ENCODE measurements at places on chromosomes 5 and 9. TPM values are rescaled to one million over a fixed set of nuclear protein-coding genes. Genes with fewer than 3 reads are reported as not detected.
A peak's percentile ranks its signal among the peaks of the same experiment; 100 is the strongest.

DNA sequence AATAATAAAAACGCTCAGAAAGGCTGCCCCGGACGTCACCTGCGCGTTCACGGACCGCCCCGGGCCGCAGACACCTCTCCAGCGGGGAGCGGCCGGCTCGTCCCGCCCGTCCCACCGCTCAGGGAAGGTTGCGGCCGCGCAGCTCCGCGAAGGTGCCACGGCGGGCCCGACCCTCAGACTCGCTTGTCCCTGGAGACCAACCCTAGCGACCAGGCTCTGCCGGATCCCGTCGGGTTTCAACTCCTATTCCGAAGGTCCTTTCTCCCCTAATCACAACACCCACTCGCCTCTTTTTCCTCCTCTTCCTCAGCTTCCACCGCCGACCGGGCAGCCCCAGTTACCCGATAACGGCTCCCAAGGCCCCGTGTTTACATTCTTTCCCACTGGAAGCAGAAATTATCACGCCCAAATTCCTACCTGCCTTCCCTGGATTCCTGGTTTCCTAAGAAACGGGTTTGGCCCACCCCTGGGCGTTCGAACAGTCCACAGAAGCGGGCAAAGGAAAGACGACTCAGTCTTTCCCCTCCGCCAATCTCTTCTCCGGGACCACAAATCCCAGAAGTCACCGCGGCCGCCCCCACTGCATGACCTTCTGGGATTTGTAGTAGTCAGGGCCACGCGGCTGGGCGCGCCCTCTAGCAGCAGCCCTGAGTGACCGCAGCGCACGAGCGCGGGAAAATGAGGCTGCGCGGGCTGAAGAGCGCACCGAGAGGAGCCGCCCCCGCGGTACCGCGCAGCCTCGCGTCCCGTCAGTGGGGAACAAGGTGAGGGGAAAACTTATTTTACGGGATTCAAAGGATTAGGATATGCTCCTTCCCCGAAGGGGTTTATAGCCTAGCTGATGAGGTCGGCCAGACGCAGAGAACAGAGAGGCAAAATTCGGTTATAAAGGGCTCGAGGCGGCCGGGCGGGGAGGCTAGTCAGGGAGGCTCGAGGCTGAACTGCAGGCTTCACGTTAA lies at the start of gene TTC33:
Gene TTC33 (minus strand): TSS at position 555 of the 959 bp plus-strand sequence. CDS start 8,943 bp downstream, outside the sequence.
- peak; percentile 90 for DNase-seq

DNA sequence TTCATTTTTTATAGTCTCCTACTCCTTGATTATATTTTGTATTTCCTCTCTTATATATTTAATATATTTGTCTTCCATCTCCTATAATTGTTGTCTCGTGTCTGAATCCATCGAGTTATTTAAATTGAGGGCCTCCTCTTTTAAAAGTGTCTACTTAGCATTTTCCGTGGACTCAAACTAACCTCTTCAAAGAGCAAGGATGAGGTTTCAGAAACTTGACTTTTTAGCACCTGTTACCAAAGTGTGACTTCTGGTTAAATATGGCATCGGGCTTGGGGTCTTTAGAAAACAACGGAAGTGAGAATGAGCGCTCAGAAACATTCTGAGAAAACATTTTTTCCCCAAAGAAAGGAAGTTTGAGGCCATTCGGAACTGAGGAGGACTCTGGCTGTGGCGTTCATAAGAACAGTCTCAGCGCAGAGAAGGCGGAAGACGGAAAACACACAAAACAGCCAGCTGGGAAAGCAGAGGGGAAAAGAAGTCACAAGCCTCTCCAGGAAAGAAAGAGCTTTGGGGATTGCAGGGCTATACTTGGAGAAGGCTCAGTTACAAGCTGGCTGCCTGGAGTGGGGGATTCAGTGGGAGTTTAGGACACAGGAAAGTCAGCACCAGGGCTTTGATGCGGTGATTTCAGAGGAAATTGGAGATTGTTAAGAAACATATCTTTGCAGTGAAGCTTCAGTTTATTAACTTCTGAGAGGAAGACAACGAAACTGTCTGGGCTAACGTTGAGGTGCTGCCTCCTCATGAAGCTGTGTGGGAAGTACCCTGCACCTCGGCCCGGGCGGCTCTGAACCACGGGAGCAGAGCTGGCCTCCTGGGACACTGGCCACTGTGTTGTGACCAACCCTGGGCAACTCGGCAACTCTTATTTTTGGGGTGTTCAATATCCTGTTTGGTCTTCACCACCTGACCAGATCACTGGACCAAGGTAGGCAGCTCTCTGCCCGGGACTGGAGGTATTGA lies 25.1 kb upstream of the IRX2 start:
- DNase-seq: no peak

DNA sequence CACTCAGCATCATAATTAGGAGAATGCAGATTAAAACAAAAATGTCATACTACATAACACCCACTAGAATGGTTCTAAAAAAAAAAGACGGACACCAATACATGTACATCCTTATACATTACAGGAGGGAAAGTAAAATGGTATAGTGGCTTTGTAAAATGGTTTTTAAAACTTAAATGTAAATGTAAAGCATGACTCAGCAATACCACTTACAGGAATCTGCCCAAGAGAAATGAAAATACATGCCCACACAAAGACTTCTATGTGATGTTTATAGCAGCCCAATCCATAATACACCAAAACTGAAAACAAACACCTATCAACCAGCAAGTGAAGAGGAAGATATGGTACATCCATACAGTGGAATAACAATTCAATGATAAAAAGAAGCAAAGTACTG lies 939.1 kb upstream of the ACO1 start:
- no peak for DNase-seq

DNA sequence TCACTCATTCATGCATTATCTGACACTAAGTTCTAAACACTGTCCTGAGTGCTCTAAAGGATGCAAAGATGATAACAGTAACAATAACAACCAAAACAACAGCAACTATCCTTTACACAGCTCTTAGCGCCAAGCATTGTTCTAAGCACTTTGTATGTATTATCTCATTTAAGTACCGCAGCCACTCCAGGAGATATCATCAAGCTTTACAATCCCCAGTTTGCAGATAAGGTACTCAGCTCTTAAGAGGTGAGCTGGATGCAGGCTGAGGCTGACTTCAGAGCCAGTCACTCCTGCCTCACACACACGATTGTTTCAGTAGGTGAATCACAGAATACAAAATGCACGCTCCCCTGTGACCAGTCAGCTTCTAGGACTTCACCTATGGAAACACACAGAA lies 141.8 kb downstream of the PAX5 start:
- no peak for DNase-seq

DNA sequence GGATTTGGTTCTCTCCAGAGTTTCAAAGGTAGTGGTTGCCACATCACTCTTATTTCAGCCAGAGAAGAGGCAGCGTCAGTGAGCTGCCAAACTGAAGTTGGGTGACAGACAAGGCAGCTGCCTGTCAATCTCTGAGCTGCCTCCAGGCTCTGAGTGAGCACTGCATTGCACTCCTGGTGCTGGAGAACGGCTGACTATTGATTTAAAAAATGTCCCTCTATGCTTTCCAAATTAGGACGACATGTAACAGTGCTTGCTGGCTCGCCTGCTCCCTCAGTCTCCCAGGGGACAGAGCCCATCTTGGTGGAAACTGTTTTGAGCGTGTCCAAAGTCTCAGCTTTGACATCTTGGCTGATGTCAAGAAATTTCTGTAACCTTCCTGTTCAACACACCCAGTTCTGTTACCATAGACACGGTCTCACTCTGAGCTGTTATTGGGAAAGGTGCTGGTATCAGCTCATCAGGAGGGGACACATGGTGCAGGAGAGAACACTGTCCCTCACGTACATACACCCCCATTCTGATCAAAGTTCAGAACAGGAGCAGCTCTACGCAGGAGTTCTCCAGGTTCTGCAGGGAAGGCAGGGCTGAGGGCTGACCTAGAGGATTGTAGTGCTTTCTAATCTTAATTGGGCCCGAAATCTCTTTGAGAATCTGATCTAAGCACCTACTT lies 15.7 kb downstream of the PCDH12 start:
- DNase-seq: no peak

DNA sequence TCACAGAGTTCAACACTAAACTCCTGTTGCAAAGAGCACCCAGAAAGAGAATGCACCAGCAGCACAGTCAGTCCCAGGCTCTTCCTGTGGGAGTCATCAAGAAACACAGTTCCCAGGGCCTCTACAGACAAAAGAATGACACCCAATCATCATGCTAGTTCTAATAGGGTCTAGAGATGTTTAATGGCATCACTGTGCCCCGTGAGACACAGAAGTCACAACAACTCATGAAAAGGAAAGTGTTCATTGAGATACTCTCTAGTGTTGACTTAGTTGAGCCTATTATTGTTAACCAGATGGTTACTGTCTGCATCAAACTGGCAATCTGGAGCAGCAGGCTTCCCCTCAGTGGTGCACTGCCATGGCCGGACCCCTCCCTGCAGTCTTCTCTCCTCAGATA lies 1.6 kb downstream of the KLHL3 start:
- DNase-seq: no peak

OMD gene
- total RNA-seq: 0.20 TPM

GFI1B gene
- total RNA-seq: not detected

TAL2 gene
- not detected for total RNA-seq

IL5 gene
- total RNA-seq: not detected

IL13 gene
- total RNA-seq: not detected

MSX2 gene
- total RNA-seq: 0.32 TPM

Measured in pancreas (tissue), 10 donors.